ENCODE measurements at places on chromosomes 7 and 10. TPM values are rescaled to one million over a fixed set of nuclear protein-coding genes. Genes with fewer than 3 reads are reported as not detected.

GRCh38 chr7:28383975-28384374 is 28.3 kb upstream of the CREB5 start:
- ATAC-seq: no peak

GRCh38 chr10:71213761-71214440 is 1.5 kb downstream of the UNC5B start:
- no peak for ATAC-seq

DNA sequence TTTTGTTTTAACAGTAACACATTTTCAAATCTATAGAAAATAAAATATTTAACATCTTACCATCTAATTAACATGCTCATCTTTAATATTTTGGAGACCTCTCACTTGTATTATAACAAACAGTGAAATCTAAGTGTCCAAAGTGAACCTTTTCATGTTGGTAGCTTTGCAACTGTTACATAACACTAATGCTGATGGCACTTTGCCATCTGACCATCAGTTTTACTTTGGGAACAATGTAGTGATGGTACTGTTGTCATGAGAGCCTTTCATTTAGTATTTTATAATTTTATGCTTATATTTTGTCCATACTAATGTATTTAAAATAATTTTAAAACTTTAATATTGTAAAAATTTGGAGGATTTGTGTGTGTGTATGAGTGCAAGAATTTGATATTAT is 1017.0 kb upstream of the KCND2 start:
- no peak for ATAC-seq

DNA sequence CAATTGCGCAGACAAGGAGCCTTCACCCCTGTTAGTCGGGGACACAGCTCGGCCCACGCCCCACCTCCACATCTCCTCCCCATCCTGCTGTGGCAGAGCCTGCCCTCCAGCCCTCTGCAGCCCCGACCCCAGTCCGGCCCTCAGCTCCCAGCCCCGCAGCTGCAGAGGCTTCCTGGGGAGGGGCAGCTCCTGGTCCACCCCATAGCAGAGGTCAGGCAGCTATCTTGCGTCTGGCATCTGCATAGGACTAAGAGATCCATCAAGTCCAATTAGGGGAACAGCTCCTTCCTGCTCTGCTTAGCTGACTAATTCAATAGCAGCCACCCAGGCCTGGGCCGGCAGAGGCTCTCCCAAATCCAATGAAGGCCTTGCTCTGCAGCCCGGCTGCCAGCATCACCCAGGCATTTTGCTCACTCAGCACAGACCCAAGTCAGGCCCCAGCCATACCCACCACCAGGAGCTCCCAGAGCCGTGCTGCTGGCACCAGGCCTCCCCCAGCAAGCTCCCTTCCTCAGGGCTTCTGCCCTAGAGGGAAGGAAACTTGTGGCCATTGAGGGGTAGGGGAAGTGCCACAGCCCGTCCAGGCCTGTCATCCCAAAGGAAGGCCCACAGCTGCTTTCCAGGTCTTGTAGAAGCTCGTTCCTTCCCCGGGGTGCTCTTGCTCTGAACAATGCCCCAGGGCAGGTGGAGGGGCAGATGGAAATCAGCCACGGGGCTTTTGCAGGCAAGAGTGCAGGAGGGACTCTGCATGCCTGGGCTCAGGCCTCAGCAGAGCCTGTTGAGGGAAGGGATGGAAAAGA is 106.2 kb upstream of the RET start:
- ATAC-seq: no peak

DNA sequence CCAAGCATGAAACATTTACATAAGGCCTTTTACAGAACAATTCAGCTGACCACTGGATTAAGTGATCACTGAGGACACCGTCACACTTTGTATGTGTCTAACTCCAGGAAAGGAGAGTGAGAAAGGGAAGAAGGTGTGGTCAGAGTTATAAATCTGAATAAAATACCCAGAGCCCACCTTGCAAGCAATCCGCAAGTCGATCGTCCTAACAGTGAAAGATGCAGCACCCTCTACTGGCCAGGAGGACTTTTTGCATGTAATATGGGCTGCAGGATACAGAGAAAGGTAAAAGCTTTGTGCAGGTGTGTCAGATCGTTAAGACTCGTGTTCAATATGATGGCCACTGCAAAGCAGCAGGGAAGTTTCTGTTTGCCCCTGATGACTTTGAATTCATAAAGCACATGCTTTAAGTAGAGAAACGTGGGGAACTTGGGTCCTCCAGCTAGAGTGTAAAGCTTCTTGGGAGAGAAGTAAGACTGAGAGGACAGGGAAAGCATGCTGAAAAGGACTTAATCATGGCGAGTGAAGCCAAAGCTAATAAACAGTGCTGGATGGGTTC is 68.5 kb upstream of the BMPER start:
- no peak for ATAC-seq

Gene C10orf67
- total RNA-seq: 0.21 TPM

Gene CACNB2
- total RNA-seq: not detected

Gene EPO
- not detected for total RNA-seq

Gene SCIN
- total RNA-seq: 0.17 TPM

Gene CCL24
- total RNA-seq: not detected

All from activated T-helper 17 cell treated with anti-CD3 and anti-CD28 coated beads, Interleukin-2, amount 50 U/mL, for 72 hours (primary cell).